ENCODE measurements at places on chromosomes 6 and 20.
A peak's percentile ranks its signal among the peaks of the same experiment; 100 is the strongest.

DNA sequence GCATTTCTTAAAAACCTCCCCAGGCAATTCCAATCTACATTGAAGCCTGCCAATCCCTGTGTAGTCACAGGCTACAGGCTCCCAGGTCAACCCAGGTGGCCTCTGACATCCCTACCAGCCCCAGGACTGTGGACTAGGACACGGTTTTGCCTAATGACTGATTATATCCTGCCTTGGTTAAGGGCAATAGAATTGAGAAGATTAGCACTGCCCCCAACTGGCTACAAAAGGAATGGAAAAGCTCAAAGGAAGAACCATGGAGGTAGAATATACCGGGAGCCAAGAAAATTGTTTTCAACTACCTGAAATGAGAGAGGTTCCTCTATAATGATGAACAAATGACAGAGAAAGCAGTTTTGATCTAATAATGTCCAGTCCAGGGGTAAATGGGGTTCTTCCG, 421.1 kb upstream of the AGPAT4 start:
- DNase-seq, result peak; percentile 61

DNA sequence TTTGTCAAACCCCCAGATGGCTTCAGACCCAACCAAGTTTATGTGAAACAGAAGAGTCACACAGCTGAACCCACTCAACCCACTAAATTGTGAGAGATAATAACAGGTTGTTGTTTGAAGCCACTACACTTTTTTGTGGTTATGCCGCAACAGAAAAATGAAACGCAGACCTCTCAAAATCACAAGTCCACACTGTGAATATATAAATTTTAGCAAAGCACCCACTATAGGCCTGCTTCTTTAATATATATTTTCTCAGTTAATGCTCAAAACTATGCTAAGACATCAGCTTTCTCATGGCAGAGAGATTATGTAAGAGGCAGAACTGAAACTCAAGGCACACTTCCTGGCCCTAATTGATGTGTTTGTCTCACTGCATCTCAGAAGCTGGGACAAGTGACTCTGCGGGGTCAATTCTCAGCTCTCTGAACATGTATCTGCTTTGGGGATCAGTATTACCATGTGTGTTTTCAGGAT, 27.7 kb downstream of the MAP3K5 start:
- DNase-seq, result no peak

DNA sequence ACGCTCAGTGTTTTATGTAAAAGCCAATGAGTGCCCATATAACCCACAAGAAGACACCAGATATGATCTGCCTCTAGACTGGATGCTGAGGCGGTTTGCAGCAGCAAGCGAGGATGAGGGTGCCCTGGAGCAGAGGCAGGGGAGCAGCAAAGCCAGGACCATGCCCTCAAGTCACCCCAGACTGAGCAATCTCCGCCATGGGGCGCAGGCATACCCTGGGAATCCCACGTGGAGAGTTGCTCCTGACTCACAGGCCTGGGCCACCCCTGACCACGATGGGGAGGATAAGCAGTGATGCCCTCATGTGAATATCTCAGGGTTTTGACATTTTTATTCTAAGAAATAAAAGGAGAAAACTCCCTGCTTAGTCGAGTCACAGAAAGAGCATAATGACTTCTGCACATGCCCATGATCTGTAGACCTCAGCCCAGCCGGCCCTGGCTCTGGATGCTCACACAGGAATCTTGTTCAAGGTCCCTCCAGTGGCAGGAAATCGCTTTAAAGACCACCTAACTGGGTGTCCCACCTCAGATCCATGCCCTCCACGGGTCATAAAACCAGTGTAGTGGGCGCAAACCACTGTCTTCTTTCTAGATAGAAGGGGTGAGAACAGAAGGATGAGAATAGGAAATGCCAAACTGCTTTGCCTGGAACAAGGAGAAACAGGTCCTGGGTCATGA, 138.3 kb upstream of the SNX9 start:
- no peak for DNase-seq

DNA sequence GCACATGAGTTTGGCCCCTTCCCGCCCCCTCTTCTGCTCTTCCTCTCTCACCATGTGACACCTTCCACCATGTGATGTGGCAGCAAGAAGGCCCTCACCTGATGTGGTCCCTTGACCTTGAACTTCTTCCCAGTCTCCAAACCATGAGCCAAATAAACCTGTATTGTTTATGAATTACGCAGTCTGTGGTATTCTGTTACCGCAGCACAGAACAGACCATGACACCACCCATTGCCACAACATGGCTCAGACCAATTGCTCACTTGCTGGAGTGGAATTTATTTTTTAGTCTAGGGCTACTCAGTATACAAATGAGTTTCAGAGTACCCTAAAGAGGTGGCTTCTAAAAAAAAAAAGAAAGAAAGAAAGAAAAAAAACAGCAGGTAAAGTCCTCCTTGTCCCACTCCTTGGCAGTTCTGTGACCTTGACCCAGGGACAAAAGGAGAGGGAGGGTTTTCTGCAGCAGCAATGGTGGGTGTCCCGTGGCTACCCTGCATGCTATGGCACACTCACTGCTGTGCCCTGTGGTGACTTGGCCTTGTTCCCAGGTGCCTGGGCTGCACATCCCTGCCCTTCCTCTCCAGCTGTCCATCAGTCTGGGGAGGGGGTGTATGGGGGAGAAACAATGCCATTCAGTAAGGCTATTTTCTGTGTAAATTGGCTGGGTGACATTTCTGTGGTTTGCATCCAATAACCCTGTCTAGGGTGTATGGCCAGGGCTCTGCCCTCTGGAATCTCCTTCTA, 5.4 kb upstream of the VSX1 start:
- no peak for DNase-seq

DNA sequence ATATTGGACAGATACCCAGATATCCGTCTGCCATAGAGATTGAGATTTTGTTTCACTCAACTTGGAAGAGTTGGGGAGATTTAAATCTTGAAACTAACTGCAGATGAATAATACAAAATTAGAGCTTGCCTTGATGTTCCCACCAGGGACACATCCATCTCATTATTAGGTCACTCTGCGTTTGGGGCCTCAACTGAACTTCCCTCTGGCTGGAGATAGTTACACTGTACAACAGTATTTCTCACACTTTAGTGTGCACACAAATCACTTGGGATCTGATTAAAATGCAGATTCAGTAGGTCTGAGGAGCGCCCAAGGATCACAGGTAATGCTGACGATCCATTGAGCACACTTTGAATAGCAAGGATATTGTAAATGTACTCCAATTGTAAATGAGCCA, 35.0 kb upstream of the ADTRP start:
- DNase-seq, result peak; percentile 10

GRCh38 chr20:53805895-53806384, 212.3 kb upstream of the ZNF217 start:
- peak; percentile 64 for DNase-seq

DNA sequence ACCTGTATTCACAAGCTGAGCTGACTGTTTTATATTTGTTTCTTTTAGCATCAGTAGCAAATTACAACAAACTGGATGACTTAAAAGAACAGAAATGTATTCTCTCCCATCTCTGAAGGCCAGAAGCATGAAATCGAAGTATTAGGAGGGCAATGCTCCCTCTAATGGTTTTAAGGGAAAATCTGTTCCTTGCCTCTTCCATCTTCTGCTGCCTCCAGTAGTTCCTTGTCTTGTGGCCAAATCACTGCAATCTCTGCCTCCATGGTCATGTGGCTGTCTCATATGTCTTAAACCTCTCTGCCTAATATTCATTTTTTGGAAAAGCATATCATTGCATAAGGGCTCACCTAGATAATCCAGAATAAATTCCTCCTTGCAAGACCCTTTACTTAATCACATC, 25.2 kb upstream of the ASCC3 start:
- peak; percentile 2 for DNase-seq

- no peak for DNase-seq
Measured at GRCh38 chr6:21741221-21742109, 147.9 kb downstream of the SOX4 start.

DNA sequence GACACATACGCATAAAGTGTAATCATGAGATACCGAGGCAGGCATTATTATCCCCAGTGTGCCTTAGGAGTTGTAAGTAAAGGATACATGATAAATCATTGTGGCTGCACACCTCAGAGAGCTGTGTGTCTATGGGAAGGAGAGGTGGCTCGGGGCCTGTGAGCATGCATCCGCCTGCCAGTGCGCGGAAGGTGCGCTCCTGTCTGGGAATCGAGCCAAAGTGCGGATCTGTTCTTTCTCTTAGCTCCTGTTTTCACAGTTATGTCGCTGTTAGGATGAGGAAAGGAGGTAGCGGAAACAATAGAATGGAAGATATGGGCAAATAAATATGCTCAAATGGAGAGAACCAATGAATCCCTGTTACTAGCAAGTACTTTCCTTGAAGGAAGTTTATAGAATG, 98.0 kb downstream of the ANKRD6 start:
- no peak for DNase-seq

DNA sequence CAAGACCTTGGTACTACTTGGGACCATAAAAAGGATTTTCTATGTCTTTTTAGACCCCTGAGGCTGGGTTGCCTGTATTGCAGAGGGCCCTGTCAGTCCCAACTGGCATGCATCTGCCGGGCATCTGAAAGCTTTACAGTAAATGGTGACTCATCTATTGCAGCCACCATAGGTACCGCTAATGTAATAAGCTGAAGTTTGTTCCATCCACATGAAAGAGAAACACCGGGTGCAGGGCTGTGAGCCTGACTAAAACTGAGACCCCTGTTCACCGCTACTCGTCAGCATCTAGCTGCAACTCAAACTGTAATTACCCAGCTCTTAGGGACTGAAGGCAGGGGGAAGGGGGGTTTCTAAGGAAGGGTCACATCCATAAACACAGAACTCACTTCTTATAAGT, 49.5 kb downstream of the TRERF1 start:
- peak; percentile 48 for DNase-seq

DNA sequence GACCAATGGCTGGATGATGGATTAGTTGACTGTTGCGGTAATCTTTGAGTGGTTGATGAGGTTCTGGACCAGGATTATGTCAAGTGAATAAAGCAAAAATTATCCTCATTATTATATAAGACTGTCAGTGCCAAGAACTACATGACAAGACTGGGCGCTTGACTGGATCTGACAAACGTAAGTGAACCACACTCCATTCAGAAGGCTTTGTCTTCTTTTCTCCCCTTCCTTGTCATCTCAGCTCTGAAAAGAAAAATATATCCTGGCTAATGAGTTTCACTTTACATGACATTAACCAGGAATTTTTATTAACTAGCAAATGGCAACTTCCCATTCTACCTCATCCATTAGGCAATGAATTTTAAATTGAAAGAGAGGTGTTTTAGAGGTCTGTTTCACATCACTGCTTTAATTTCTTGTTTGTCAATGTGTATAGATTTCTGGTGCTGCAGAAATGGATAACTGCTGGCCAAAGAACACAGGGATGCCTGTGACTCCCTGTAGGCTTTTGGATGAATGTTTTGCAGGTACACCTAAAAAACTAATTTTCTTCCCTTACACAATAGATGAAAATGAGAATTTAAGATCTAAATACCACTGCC, 150.1 kb downstream of the ELOVL4 start:
- no peak for DNase-seq

DNA sequence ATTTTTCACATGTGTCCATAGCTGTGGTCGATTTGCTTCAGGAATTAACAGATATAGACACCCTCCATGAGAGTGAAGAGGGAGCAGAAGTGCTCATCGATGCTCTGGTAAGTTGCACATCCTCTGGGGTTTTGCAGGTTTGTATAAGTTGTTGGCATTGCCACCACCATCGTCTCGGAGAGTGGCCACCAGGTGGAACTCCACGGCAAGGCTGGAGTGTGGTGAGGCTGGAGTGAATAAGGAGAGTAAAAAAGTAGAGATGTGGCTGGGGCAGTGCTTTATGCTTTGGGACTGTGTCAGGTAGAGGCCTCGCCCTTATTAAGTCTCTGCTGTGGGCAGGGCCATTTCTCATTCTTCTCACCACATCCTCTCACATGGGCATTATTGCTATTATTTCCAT, 63.7 kb downstream of the CTNNBL1 start:
- DNase-seq, result no peak

DNA sequence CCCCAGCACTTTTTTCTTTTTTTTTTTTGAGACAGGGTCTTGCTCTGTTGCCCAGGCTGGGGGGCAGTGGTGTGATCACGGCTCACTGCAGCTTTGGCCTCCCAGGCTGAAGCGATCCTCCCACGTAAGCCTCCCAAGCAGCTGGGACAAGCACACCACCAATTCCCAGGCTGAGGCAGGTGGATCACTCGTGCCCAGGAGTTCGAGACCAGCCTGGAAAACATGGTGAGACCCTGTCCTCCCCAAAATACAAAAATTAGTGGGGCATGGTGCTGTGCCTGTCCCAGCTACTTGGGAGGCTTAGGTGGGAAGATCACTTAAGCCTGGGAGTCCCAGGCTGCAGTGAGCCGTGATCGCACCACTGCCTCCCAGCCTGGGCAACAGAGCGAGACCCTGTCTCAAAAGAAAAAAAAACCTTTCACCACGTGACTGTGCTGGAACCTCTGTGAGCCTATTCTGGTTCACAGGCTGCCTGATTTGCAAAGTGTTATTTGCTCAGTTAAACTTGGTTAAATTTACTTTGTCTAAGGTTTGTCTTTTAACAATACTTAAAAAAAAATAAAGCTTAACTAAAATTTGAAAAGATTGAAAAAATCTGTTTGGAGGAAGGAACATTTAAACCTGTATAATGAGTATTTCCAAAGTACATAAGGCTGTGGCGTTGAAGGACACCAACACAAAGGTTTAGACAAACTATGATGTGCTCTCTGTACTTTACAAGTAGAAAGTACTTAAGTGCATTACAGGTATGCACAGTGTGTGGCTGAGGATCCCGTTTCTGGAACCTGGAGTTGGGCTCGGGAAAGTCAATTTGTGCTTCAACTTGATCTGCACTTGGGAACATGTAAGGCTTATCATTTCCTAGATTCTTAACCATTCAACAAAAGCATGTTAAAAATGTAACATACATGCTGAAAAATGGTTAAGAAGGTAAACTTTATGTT, 55.0 kb downstream of the PPP1R3G start:
- DNase-seq, result no peak

GRCh38 chr6:87366072-87366827, 21.6 kb downstream of the C6orf163 start:
- peak; percentile 54 for DNase-seq

DNA sequence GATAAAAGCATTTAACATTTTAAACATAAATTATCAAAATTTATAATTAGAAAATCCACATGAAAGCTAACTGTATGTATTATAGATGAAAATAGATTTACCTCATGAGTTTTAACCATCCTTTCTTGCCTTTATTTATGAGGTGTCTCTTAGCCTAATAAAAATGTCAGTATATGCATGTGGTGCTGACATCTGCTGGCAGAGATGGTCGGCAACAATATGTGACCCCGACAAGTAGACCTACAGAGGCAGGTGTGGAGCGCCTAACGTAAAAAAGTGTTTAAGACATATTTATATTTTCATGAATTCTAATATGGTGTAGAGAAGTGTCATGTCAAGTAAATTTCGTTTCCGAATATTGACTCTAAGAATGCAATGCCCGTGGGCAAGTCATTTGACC, 149.0 kb upstream of the FUT9 start:
- DNase-seq, result peak; percentile 1

Data from fibroblast of mammary gland (primary cell).